ENCODE measurements at places on chromosomes 6 and 20.

DNA sequence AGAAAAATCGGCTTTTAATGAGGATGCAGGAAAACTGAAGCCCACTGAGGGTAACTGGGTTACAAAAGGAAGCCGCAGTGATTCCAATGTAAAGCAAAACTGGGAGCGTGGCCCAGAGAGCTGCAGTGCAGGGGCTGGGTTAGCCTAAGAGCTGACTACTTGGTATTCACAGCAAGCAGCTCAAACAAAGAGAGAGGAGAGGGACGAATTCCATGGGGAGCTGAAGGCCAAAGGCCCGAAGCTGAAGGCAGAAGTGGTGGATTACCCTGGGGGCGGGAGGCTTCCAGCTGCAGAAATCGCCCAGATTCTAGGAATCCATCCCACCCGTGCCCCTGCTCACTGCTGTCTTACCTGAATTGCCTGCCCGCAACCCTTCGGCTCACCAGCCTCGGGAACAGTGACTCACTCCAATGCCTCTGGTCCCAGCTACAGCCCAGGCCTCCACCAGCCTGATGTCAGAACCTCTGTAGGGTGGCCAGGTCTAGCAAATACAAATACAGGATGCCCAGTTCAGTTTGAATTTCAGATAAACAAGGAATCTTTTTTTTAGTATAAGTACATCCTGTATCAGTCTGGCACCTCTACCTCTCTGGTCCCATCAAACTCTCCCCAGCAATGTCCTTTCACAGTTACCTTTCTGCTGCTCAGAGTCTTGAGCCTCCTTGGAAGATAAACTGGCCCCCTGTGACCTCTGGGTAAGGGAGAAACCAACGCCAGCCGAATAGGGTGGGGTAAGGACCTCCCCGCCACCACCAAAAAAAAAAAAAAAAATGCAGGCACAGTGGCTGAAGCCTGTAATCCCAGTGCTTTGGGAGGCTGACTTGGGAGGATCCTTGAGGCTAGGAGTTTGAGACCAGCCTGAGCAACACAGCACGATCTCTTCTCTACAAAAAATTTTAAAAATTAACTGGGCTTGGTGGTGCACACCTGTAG lies 14.6 kb upstream of the ZMYND8 start:
- no peak for DNase-seq

GRCh38 chr20:38219006-38219950 lies 41.3 kb downstream of the KIAA1755 start:
- no peak for DNase-seq

- DNase-seq = no peak
These were observed 149.5 kb downstream of the RNF144B start for GRCh38 chr6:18536591-18537055.

DNA sequence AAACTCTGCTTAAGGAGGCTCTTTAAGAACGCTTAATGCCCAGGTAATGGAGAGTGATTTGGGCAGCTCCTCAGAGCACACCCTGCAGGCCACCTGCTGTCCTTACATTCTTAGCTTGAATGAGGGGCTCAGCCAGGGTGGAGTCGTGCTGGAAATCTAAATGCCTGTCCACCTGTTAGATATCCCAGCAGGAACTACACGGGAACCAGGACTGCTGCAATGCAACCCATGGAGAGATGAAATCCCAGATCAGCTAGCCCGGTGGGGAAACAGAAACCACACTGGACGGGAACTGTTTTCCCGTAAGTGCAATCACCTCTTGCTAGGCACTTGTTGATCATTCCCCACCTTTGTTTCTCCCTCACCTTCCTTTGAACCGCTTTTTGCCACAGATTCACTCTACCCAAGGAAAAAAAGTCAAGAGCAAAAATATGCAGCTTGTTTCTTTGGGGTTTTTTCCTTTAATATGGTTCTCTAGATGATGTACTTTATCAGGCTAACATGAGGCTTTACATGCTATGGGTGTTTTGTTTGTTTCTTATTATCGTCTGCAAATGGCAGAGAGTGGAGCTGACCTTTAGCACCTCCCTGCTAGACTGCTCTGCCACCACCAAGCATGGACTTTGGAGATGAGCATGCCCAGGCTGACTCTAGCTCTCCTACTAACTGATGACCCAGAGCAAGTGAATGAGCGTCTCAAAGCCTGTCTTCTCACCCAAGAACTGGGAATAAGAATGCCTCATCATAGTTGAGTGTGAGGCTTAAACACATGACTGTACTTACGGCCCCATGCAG lies 125.9 kb upstream of the TNFAIP3 start:
- DNase-seq = no peak

DNA sequence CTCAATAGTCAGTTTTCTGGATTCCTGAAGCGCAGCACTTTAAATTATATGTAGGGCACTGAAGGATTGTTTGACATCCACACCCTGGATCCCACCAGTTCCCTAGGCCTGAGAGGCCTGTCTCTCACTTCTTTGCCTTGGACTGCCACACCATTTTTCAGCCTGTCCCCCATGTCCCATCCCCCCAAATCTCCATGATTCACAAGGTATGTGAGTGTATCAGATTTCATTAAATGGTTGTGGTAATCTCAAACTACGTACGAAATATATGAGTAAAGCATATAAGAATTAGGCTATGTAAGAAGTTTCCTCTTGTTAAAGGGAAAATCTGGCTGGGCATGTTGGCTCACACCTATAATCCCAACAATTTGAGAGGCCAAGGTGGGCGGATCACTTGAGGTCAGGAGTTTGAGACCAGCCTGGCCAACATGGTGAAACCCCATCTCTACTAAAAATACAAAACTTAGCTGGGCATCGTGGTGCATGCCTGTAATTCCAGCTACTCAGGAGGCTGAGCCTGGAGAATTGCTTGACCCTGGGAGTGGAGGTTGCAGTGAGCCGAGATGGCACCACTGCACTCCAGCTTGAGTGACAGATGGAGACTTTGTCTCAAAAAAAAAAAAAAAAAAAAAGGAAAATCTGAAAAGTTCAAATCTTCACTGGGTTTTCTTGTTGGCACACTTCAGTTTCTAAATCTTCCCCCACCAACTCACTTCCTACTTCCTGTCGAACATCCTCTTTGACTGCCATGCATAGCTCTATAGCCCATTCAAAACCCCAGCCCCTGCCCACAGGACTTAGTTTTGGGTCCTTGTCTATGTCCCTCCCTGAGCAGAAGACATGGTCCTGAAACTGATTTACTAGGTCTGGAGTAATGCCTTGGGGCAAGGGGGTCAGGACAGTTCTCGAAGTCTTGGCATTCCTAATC lies 97.3 kb upstream of the SHLD1 start:
- no peak for DNase-seq

DNA sequence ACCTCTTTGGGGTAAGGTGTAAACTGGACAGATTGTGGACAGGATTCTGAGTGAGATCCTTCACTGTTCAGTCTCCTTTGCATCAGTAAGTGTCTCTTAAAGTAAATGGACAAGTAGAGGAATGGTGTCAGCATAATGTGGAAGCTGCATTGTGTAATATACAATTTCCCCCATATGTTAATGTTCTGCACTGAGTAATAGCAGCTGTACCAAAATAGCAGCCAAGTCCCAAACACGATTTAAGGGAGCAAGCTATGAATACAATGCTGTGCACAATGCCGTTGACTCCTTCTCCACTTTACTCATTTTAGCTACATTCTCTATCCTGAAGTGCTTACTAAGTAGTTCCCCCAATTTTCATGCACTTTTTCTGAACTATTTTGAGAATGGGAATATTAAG lies 21.1 kb upstream of the TRIM26 start:
- DNase-seq = no peak

DNA sequence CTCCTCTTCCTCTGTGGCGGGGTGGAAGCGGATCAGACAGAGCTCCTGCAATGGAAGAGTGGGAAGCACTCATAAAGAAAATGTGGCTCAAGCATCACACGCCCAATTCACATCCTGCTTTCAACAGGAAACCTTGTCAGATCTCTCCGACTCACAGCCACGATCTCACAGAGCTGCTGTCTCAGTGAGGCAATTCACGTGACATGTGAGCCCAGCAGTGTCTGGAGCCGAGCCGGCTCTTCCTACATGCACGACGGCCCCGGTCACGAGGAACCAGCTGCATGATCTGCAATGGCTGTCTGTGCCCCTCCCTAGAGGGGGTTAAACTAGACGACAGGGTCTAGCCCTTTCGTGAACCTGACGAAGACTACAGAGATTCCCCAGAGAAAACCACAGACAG lies 29.5 kb upstream of the TCFL5 start:
- no peak for DNase-seq

GRCh38 chr20:3146732-3147341 lies 12.8 kb downstream of the FASTKD5 start:
- no peak for DNase-seq

GRCh38 chr6:117265410-117266256 lies at the start of gene VGLL2:
VGLL2 (plus strand) TSS chr6:117265558; CDS start chr6:117265764, 206 bp downstream.
- DNase-seq = no peak

DNA sequence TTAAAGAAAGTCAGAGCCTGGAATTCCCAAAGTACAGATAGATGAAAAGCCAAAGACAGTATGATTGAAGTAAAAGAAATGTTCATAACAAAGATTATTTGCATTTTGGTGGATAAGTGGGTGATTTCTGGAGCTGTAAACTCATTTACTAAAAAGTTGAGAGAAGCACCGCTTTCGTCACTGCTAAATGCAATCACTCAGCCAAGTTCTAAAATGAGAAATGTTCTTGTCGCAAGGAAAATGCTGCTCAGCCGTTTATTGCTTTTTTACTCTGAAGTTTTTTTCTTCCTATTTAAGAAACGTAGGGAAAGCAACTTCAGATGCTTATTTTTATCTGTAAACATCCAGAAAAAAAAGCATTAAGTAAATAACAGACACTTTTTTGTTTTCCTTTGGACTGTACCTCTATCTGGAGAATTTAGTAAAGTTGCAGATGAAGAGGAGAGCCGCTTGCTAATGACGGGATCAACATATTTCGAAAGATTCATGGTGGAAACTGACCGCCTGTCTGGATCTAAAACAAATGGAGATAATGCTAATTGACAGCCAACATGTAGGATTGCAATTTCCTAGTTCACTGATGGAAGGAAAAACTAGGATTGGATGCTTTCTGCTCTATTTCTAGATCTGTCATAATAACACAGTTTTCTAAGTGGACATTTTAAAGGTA lies 93.8 kb upstream of the BCLAF1 start:
- no peak for DNase-seq

DNA sequence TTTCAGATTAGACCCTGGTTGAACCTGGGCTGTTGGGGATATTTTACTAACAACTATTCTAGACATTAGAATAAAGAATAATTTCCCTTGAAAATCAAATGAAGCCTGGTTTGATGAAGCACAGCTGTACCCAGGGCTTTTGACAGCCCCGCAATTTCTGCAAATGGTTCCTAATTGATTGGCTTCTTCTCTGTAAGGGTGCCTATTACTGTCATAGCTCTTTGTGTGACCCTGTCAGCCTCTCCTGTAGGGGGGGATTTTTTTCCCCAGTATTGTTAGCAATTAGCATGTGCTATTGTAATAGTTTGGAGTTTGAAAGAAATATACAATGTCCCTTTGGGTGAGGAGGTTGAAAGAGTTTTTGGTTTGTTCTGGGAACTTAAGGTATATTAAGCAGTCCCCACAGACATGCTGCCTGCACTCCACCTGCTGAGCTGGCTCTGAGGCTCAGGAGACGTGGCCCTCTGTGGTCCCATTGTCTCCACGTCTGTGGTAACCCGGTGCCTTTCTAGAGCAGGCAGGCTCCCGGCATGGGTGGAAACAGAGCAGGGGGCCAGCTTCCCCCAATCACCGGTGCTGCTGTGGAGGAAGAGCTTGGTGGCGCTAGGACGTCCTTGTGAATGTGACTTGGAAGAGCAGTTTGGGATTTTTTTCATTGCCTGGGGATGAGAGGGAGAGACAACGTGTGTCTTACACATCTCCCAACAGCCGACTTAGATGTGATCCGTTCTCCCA lies 47.3 kb upstream of the CLDN20 start:
- no peak for DNase-seq

- no peak for DNase-seq
These were observed 6.7 kb downstream of the C6orf132 start for GRCh38 chr6:42135722-42136121.

DNA sequence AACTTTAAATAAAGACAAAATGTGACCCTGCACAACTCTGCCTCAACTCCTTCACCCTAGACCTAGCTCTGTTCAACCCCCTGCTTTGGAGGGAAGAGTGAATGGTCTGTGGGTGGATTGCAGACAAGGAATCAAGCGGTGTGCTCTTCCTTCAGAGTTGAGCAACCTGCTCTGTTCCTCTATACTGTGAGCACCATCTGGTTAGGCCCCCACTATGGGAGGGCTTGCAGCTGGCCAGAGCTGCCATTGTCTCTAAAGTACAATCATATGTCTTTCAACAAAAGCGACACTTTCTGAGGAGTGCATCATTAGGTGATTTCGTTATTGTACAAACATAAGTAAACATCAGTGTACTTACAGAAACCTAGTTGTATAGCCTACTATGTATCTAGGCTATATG lies 406.1 kb upstream of the MARCKS start:
- no peak for DNase-seq

DNA sequence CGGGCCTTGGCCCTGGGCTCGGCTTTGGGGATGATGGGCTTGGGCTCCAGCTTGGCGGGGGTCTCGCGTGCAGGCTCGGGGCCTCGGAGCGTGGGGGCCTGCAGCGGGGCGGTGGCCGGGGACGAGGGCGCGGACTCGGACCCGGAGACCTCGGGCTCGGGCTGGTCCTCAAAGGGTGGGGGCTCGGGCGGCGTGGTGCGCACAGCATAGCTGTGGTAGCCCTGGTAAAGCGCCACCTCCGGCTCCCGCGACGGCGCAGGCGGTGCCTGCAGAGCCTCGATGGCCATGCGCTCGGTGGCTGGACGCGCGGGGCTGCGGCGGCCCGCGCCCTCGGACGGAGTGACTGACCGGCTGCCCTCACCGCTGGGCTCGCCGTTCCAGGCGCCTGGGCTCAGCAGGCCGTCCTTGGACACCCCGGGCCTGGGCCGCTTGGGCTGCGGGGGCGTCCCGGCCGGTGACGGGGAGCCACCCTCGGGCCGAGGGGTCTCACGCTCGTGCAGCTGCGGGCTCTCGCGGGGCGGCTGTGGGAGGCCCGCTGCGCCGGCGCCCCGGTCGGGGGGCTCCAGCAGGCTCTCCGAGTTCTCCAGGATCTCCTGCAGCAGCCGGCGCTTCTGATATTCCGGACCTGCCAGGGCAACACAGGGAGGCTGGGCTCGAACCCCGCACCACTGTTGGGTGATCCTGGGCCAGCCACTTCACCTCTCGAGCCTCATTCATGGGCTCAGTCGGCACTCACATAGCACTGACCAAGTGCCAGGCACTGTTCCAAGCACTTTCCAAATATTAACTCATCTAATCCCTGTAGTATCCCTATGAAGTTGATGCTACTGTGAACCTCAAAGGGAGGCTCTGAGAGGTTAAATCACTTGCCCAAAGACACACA lies 71.0 kb downstream of the JPH2 start:
- no peak for DNase-seq
